Transverse colon (tissue), 4 donors: ENCODE measurements at places on chromosomes 11 and 22. TPM values are rescaled to one million over a fixed set of nuclear protein-coding genes. Genes with fewer than 3 reads are reported as not detected.

SLCO2B1 gene
- total RNA-seq: 106 TPM

GAB4 gene
- not detected for total RNA-seq

KRTAP5-9 gene
- total RNA-seq: 0.41 TPM

EPS8L2 gene
- total RNA-seq: 292 TPM

INPPL1 gene
- total RNA-seq: 93.0 TPM

VSIG10L2 gene
- total RNA-seq: not detected

CREB3L1 gene
- total RNA-seq: 50.7 TPM

KCNJ5 gene
- 0.95 TPM for total RNA-seq

RAB6A gene
- total RNA-seq: 203 TPM

GNG3 gene
- total RNA-seq: 0.64 TPM

NTM gene
- total RNA-seq: 3.1 TPM

CYP2D6 gene
- total RNA-seq: 1.7 TPM

CABP7 gene
- total RNA-seq: not detected

GRAMD1B gene
- total RNA-seq: 4.8 TPM

OR51B2 gene
- total RNA-seq: not detected

ALX4 gene
- total RNA-seq: not detected

LRRC75B gene
- 17.9 TPM for total RNA-seq

TRIM68 gene
- 12.1 TPM for total RNA-seq

FGF3 gene
- not detected for total RNA-seq

HRAS gene
- 35.2 TPM for total RNA-seq

MPPED2 gene
- 1.4 TPM for total RNA-seq

CCDC73 gene
- total RNA-seq: not detected

TBC1D10A gene
- 27.9 TPM for total RNA-seq

LRRC10B gene
- total RNA-seq: 0.60 TPM

NCF4 gene
- 30.3 TPM for total RNA-seq

TIMM10B gene
- 29.7 TPM for total RNA-seq

ZNF280B gene
- not detected for total RNA-seq

GGTLC3 gene
- not detected for total RNA-seq

MRGPRX3 gene
- not detected for total RNA-seq

P4HA3 gene
- total RNA-seq: not detected

RFPL2 gene
- total RNA-seq: not detected

UCP2 gene
- 42.4 TPM for total RNA-seq

BBOX1 gene
- total RNA-seq: not detected

SPECC1L gene
- total RNA-seq: 125 TPM

KRTAP5-10 gene
- 1.8 TPM for total RNA-seq

UBQLNL gene
- not detected for total RNA-seq

C11orf16 gene
- not detected for total RNA-seq

CEP57 gene
- 22.4 TPM for total RNA-seq

VSIG2 gene
- 101 TPM for total RNA-seq
